ENCODE measurements at places on chromosomes 16 and 17.
A peak's percentile ranks its signal among the peaks of the same experiment; 100 is the strongest.

DNA sequence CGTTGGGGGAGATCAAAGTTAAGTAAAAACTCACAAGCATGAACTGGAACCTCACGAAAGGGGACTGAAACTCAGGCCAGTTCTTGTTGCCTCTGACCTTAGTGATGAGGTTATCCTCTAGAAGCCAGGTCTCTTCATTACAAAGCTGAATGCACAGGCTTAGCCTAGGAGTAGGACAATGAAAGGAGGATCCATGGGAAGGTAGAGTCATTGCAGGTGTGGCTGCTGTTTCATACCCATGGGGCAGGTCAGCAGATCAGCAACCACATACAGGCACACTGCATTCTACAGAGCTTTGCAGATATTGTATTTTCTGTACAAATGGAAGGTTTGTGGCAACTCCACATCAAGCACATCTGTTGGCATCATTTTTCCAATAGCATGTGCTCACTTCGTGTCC lies 341.3 kb upstream of the SOX9 start:
- no peak for DNase-seq

DNA sequence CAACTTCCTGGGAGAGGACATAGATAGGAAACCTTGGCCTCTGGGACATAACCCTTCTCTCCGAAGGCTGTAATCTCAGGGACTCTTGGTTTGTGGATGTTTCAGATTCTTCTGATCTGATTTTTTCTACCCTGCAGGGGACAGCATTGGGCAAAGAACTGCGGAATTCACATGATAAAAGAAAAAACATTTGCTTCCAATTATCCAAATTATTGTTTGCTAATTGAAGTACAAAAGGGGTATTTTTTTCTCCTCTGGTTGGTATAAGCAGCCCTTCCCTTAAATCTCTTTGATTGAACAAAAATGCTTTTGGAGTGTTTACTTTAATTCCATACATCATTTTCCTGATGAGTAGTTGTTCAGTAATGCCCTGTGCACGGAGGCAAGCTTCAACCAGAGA lies 251.7 kb upstream of the IRX3 start:
- DNase-seq, result no peak

GRCh38 chr16:51151435-51151960 lies 428 bp upstream of the SALL1 start:
- DNase-seq, result no peak

- DNase-seq, result peak; percentile 43
These were observed 11.0 kb upstream of the C16orf74 start for GRCh38 chr16:85761861-85762260.

DNA sequence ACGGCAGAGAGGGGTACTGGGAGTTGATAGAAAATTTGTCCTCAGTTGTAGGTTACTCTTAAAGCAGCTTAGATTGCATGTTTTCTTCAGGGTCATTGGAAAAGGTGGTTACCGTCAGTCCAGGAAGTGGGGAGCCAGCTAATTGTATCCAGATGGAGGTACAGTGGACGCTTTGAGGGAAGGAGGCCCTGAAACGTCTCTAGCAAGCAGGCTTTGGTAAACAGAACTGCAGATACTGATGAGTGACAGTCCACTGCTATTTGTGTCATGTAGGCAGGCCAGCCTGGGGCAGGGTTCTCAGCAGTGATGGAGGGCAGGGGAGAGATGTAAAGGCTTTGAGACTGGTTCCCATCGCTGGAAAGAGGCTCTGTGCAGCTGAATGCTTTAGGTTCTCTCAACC lies 30.2 kb upstream of the ST6GALNAC1 start:
- DNase-seq, result no peak

Data from naive B cell (primary cell).